ENCODE measurements at places on chromosomes 13 and 19.

- DNase-seq: no peak
Measured at GRCh38 chr19:58568453-58569130, 4.5 kb downstream of the MZF1 start.

- DNase-seq: no peak
Measured at GRCh38 chr19:41927497-41928192, 604 bp downstream of the ERFL start.

GRCh38 chr13:39811051-39811450, 155.6 kb downstream of the COG6 start:
- DNase-seq: no peak

- no peak for DNase-seq
Measured at GRCh38 chr13:33490461-33491327, 205.1 kb upstream of the STARD13 start.

- DNase-seq: no peak
Measured at GRCh38 chr13:30576528-30576927, 41.2 kb upstream of the USPL1 start.

GRCh38 chr13:27942972-27943371, 23.2 kb downstream of the PDX1 start:
- no peak for DNase-seq

DNA sequence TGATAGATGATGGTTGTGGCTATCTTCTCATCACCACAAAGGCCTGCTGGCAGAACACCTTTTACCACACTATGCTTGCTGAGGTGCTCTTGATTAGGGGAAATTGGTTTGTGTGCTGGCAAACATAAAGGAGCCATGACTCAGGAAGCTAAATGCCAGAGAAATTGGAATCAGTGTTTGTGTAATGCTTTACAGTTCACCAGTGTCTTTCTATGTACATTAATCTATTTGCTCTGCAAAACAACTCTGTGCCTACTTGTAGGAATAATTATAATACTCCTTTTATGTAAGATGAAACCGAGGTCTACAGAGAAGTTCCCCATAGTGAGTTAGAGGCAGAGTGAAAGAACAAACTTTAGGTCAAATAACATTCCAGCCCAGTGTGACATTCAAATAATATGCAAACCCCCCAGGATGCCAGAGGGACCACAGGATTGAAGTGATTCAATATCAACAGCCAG, 390.5 kb upstream of the HTR2A start:
- DNase-seq: peak; percentile 36

- no peak for DNase-seq
Measured at GRCh38 chr13:85799097-85799582, at the start of gene SLITRK6. Gene SLITRK6 (minus strand): TSS chr13:85799419. CDS start chr13:85796508, 2,911 bp downstream.

DNA sequence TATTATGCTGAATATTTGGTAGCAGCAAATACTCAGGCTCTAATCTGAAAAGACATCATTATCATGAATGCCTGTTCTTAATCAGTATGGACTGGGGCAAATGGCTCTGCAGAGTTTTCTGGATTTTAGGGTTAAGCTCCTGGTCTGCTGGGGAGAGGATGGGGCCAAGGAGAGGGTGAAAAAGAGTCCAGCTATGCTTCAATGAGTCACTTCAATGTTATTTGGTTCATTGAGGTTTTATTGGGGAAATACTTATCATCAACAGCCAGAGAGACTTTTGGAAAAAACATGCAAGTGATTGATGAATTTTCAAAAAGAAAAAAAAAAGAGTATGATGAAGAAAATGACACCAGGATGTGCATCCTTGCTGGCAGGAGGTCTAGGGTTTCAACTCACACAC, 278.3 kb downstream of the UQCRFS1 start:
- no peak for DNase-seq

DNA sequence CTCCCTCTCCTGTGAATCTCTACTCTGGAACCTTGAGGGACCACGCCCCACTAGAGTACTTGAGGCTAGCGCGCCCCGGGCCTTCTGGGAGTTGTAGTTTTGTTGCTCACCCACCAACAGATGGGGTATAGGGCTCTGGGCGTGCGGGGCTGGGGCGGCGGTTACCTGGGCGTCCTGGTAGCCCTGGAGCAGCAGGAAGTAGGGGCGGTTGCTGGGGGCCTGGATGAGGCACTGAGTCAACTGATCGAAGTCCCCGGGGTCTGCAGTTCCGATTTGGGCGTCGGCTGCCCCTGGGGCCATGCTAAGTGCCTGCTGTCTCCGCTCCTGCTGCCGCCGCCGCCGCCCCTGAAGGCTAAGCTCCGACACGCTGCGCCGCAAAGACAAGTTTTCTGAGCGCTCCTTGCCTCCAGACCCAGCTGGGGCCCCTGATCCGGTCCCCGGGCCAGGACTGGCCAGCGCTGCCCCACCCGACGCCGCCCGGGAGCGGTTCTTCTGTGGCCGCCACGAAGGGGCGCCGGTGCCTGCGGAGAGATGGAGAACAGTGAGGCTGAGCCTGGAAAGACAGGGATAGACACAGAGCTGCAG, 5.3 kb downstream of the RASIP1 start:
- peak; percentile 84 for DNase-seq

Data from NCI-H1930 (cell line).